Activated CD4-positive, alpha-beta T cell treated with anti-CD3 and anti-CD28 coated beads, Interleukin-2, amount 10 ng/mL, durations not matched to agents 7 days and 5 days (primary cell): ENCODE measurements at places on chromosomes 2 and 18.

GRCh38 chr2:71614976-71615766 is 161.8 kb downstream of the DYSF start:
- DNase-seq, result peak; percentile 0

DNA sequence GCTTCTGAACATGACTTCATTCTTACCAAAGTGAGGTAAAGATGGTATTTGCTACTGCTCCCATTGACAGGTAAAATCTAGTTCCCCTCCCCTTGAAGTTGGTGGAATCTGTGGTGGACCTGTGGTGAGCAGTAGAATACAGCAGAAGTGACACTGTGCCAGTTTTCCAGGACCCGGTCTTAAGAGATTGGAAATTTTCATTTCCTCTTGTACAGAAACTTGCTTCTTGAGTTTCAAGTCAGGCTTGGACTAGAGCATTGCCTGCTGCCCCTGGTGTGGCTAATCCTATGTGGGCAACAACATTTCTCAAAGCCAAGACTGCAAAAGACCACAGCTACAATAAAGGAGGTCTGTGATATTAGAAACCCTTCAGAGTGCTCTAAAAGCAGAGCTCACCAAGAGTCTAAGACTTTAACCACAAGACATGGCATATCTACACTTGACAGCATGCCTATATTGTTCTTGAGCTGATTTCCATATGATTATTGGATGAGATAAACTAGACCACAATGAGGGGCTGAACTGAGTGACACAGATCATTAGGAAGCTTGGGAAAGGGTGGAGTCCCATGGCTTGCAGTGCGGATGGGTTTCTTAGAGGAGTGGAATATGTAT is 458.1 kb downstream of the BCL11A start:
- no peak for DNase-seq

- no peak for DNase-seq
Measured at GRCh38 chr2:230076819-230077218, 8.1 kb upstream of the SLC16A14 start.

DNA sequence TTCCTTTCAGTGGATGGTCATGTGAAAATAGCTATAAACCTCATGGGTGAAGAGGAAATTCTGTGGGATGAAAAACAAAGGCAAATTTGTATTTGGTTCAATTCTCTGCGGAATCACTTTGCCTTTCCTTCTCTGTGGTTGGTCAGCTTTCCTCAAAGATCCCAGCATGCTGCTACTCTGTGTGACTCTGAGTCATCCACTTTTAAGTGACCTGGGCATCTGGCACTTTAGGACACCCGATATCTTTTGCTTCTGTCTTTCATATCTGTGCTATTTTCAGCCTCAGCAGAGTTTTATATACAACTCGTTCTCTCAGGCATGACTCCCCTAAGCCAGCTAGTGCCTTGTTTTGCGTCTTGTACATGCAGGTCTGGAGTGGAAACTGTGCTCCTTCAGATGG is 217.0 kb upstream of the PIEZO2 start:
- DNase-seq, result no peak

- no peak for DNase-seq
Measured at GRCh38 chr2:223989206-223989855, 32.1 kb downstream of the MRPL44 start.
